Uterus (tissue), 4 donors: ENCODE measurements at places on chromosomes 16 and 17. TPM values are rescaled to one million over a fixed set of nuclear protein-coding genes. Genes with fewer than 3 reads are reported as not detected.

RPRML gene
- not detected for total RNA-seq

ZC3H7A gene
- 64.3 TPM for total RNA-seq

PRPSAP1 gene
- 63.2 TPM for total RNA-seq

ZACN gene
- not detected for total RNA-seq

RNF227 gene
- total RNA-seq: 9.8 TPM

CCL17 gene
- total RNA-seq: not detected

NPTX1 gene
- 2.1 TPM for total RNA-seq

GRCh38 chr17:28398280-28398981 lies 7.6 kb downstream of the SLC46A1 start:
- DNase-seq: no peak

DNA sequence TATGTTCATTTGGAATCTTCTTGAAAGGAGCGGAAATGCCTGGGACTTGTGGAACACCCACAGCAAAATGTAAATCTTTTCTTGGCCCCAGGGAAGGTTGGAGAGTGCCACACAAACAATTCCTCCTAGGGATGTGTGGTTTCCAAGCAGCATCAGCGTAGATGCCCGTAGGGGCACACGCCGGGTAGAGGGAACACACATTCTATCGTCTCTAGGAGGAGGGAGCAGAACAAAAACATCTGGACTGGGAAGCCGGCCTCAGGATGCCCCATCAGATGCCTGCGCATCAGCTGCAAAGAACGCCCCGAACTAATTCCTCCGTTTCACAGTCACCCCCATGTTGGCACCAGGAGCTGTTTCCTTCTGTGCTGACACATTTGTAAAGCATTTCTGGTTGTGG lies 357.9 kb upstream of the ZFHX3 start:
- DNase-seq: no peak

DNA sequence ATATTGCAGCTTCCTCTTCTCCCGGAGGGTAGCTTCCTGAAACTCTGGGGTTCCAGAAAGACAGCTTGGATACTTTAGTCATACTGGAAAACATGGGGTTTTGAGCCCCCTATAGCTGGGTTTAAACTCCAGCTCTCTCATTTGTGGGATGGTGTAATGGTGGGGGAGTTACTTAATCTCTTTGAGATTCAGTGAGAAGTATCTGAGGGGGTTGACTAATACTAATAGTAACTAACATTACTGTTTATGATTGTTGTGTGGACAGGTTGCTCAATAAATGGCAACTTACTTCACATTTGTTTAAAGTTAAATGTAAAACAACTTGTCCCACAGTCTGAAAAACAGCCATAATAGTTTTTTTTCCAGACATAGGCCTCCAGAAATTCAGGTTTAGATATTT lies 5.1 kb upstream of the SUZ12 start:
- no peak for DNase-seq

DNA sequence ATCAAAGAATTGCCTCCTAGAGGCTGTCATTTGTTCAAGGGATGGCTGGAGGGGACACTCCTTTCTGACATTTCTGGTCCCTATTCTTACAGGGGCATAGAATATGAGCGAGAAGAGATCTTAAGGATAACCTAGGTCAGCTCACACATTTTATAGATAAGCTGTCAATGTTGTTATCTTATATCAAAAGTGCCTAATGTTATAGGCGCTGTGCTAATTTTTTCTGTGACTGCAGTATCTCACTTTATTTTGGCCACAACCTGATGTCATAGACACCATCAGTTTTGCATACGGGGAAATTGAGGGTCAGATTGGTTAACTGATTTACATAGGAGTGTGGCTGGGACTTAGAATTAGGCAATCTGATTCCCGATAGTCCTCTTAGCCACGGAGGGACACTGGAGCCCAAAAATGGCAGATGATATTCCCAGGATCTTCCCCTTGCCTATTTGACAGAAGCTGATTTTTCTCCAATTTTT lies 1.2 kb downstream of the CPD start:
- DNase-seq: no peak

- DNase-seq: no peak
Observed at GRCh38 chr16:64165368-64165767, 956.5 kb downstream of the CDH11 start.

DNA sequence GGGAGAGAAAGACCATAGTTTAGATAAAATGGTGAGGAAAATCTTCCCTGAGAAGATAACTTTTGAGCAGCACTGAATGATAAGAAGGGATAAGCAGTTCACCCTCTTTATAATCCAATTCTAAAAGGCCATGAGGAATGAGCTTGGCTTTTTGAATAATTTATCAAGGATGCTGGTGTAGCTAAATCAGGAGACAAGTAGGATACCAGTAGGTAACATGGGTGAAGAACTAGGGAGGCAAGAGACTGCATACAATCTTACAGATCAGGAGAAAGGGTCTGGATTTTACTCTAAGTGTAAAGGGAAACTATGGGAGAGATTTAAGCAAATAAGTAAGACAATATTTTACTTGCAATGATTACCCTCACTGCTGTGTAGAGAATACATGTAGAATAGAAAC lies 60.7 kb downstream of the MED13 start:
- DNase-seq: no peak

DNA sequence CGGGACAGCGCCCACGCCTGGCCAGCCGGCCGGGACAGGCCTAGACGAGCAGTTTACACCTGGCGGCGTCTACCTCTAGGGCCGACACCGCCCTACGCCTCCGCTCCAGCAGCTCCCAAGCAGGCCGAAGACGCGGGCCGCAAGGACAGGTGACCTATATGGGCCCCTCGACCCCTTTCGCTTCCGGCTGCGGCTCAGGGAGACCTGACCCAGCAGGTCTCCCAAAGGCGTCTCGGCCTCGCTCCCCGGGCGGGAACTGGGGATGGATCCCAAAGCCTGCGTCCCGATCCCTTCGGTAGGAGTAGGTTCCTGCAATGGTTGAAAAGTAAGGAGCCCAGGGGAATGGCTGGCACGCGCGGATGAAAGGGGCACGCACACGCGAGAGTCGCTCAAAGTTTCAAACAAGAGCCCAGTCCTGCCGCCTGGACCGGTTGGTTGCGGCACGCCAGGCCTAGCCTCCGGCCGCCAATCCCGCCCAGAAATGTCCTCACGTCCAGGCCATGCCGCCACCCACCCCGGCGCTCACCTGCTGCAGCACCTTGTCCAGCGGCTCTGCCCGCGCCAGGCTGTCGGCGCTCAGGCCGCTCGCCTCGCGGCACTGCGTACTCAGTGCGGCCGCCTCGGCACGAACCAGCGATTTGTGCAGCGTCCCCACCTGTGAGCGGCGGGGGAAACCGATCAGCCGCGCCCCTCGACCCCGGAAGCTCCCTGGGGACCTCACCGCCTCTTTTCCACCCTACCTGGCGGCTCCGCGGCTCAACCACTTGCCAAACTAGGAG lies 630 bp downstream of the ESRP2 start:
- no peak for DNase-seq

DNA sequence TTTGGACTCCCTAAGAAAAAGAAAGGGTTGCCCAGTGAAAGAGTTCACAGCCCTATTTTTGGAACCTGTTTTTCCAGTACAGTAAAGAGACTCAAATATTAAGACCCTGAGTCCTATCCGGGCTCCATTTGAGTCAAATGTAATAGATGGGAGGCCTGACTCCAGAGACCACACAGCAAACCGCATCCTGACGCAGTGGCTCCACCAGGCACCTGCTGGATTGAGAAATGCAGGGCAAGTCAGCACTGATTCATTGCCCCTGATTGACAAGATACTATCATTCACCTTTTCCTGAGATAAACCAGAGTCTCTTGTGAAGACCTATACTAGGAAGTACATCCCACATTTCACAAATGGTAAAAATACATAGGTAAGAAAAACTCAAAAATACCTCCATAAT lies 715.7 kb upstream of the SOX9 start:
- no peak for DNase-seq
